ENCODE measurements at places on chromosomes 13 and 19.
A peak's percentile ranks its signal among the peaks of the same experiment; 100 is the strongest.

- DNase-seq, result no peak
These were observed 86.5 kb upstream of the UBL3 start for GRCh38 chr13:29936956-29937355.

DNA sequence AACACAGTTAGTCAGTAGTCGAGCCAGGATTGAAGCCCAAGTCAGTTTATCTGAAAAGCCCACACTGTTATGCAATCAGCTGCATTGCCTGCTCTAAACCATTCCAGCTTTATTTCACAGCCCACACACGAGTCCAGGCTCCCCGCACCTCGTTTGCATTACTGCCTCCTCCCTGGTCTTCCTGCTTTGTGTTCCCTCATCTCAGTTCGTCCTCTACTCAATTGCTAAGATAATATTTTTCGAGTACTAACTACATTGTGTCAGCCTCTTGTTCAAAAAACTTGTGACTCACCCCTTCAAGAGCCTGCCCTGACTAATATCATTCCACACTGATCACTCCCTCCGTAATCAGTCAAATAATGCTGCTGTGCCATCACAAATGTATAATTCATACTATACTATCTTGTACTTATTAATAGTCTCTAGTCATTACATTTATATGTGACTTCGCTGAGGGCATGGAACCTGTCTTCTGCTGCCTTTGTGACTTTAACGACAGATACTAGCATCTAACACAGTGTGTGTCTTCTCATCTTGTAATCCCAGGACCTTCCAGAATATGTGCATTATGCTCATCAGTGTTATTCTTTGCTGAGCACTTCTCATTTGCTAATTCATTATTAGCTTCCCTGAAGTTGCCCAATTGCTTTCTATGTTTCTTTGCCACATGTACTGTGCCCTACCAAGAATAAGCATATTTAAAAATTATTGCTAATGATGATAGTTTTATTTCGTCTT lies 26.2 kb upstream of the WDFY2 start:
- DNase-seq, result peak; percentile 76

DNA sequence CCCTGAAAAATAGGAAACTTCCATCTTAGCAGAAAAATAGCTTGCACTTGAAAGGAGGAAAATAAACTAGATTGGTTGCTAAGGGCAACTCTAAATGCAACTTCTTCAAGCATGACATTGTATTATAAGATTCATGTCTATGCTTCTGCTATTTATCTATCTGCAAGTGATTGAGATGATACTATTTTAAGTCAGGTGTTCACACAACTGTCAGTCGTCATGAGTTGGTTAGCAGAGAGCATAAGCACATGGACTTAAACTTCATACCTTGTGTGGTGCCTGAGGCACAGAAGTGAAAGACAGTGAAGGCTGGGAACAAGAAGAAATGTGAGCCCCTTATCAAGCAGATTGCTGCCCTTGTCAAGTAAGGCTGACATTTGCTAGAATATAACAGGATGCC lies 82.9 kb downstream of the SLITRK5 start:
- DNase-seq, result no peak

DNA sequence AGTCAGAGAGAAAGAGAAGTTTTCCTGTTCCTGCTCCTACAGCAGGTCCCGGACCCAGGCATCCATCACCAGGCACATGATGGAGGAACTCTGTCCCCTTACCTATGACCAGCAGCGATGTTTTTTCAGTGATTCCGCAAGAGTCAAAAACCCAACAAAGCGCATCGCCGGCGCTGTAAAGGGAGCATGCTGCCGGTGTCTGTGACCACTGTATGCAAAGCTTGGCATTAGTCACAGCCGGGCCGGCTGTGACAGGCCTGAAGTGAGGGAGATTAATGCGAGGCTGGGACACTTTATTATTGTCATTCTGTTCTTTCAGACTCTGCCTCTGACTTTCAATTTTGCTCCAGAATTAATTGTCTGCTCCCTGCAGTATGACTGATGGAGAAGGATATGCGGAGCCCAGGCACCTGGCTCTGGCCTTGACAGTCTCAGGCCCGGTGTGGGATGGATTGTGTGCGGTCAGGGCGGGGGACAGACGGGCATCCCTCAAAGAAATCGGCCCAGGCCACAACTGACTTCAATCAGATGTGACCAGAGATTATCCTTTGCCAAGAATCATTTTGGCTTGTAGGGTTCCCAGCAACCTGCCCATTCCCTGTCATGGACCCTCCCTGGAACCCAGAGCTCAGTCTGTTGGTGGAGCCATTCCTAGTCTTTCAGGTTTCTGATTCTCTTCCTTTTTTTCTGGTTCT lies 462.0 kb upstream of the ZNF507 start:
- peak; percentile 1 for DNase-seq
